Stimulated activated CD4-positive, alpha-beta T cell treated with anti-CD3 and anti-CD28 coated beads, TNF-alpha, amount 100 ng/mL, for 1 hour (primary cell): ENCODE measurements at places on chromosomes 11 and 22.

DNA sequence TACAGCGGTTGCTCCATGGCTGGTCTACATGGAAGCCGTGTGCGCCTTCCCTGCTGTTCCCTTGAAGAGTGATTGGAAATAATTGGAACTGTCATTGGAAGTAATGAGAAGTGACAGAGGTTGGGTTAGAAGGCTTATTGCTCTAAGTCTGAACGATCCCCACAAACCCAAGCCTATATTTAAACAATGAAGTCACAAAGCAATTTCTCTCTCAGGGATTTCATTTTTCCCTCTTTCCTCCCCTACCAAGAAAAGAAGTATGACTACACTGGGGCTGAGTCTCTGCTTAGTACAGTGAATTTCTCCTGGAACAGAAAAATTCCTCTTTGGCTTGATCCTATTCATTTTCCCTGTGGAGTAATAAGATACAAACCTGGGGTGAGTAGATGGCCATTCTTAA, 7.8 kb downstream of the CLMP start:
- DNase-seq, result no peak

GRCh38 chr11:61912530-61912898, 4.9 kb downstream of the RAB3IL1 start:
- DNase-seq, result no peak

DNA sequence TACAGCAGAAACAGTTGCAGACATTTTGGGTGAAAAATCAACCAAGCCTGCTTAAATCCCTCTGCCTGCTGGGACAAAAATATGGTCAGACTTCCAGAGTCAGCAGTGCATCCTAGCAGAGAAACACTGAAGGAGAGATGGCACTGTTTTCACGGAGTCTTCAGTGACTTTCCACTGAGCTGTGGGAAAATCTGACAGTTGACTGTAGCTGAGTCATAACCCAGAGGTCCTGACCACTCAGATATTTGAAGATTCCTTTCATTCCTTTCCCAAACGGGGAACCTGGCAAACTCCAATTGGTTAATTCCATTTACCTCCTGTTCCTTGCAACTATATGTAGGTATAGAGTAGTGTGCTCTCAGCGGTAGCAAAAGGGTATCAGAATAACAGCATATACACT, 20.9 kb upstream of the UPB1 start:
- no peak for DNase-seq

DNA sequence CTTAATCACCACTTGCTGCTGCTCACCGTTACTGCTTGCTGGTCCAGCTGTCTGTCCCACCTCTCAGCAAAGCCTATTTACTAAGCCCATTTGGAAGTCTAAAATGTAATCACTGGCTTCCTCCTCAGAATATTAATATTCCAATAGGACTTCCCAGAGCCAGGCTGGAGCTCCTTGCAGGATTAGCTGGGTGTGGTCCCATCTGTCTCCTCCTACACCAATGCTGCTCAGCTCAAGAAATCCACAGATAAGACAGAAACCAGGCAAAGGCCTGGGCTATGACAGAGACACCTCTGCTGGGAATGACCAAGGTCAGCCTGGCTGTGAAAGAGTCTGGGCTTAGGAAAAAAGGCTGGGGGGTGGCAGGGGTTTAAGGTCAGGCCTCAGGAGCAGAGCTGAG, 317.8 kb downstream of the BUD13 start:
- no peak for DNase-seq

GRCh38 chr22:49735411-49735900, 92.2 kb downstream of the BRD1 start:
- DNase-seq, result no peak

DNA sequence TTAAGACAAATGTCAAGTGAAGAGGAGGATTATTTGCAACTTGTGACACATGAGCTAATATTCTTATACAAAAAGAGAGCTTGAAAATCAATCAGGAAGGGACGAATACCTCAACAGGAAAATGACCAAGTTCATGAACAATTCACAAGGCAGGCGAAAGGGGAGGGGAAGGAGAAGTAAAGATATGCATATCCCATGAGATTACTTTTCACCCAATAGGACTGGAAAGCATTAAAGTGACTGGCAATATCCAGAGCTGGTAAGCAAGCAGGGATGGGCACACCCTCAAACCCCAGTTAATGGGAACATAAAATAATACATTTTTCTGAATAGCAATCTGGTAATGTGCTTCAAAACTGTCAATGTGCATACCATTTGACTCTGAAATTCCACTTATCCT, 129.5 kb downstream of the SLC1A2 start:
- no peak for DNase-seq

DNA sequence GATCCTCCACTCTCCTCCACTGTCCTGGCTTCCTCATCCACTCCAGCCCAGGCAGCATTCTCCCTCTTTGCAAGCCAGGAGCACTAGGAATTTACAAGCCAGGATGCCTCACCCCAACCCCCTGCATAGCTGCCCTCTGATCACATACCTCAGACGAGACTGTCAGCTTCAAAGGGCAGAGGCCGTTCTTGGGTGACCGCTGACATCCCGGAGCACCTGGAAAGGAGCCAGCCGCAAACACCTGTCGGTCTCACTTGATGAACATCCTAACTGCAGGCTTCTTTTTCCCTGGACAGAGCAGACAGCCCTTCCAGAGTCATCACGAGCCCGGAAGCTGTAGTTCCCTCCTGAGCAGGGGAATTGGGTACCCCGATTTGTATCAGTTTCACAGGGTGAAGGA, 451.3 kb upstream of the B3GAT1 start:
- no peak for DNase-seq

DNA sequence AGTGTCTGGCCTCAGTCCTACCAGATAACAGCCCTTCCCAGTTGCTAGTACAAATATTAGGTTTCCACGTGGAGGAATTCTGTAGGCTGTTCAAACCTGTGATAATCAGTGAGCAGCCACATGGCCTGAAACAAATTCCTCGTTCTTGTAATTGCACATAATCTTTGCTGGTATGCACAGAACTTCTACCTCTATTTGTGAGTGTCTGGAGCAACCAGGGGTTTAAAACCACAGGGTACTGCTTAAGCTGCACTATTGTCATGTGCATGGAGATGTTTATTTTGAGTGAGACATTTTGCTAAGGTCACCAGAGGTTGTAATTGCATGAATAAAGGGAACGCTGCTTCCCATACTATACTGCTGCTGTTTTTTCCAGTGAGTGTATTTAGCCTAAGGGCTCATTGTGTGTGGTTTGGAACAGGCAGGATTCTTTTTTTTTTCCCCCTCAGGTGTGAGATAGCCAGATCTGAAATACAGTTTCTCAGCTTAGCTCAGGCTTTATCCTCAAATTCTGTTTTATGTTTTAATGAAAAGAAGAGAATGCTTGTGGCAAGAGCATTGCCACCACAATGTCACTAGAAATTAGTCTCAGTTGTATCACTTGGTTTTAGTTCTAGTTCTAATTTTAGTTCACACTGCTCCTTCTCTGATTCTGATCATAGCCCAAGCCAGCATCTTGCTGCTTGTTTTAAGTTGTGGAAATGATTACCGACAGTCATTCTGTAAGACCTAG, 60.5 kb downstream of the CYB5R2 start:
- DNase-seq, result no peak

GRCh38 chr11:79189055-79189454, 251.8 kb downstream of the TENM4 start:
- DNase-seq, result no peak

DNA sequence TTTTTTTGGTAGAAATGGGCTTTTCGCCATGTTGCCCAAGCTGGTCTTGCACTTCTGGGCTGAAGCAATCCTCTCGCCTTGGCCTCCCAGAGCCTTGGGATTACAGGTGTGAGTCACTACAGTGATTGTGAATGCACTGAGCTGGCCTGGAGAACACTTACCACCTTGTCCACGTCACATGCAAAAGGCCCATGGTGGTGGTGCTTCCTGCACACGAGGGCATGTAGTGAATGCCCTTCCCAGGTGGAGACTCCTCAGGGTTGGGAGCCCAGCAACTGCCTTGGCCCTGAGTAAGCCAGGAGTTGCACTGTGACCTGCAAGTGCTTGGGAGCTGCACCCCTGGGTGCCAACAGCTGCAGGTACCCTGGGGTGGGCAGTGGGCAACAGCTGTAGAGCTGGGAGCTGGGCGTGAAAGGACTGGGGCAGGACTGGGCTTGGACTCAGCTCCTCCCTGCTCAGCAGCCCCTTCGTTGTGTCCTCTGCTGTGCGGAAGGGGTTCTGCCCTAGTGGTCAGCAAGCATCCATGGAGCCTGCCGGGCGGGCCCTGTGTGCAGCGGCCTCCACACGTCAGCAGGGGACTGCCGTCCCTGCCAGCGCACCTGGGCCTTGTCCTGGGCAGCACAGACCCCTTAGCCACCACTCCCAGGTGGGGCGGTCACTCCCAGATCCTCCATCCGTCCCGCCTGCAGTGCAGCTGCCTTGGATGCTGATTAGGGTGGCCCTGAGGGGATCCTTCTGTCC, 9.3 kb upstream of the ADORA2A start:
- no peak for DNase-seq

- DNase-seq, result no peak
Observed at GRCh38 chr11:81007046-81007445, 1566.2 kb upstream of the TENM4 start.

DNA sequence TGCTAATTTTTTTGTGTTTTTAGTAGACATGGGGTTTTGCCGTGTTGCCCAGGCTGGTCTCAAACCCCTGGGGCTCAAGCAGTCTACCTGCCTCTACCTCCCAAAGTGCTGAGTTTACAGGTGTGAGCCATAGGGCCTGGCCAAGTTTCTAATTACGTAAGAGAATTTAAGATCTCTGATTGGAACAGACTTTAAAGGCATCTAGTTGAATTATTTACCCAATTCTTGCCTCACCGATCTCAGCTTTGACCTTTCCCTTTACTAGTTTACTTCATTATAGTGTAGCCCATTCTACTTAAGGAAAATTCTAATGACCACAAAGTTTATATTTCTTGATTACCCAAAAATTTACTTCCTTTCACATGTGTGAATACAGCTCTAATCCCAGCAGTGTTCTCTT, 81.6 kb downstream of the YAP1 start:
- no peak for DNase-seq

- no peak for DNase-seq
Observed at GRCh38 chr11:17839450-17839849, 104.9 kb downstream of the KCNC1 start.

GRCh38 chr11:7571640-7572000, 57.8 kb downstream of the PPFIBP2 start:
- no peak for DNase-seq

DNA sequence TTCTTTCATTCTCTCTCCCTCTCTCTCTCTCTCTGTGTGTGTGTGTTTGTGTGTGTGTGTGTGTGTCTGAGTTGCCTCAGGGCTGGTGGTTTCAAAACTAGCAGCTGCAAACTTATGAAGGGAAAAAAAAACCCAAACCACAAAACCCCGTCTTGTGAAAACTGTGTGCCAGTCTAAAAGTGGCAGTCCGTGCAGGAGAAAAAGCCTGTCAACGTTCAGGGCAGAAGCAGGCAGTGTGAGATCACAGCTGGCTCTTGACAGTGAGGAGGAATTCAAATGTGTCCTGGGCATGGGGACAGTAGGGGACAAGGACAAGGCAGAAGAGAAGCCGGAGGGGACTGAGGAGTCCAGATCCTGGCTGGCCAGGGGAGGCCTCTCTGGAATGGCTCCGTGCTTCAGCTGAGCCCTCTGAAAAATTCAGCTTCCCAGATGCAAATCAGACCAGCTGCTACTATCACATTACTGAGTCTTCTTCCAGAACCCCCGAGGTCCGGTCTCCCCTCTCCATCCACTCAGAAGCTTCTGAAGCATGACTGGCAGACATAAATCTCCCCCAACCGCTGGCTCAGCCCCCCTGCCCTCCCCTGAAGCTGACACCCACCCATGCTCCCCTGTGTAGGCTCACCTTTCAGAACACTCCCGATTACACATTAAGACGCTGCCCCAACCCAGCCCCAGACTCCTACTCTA, 31.9 kb downstream of the FLI1 start:
- DNase-seq, result no peak

DNA sequence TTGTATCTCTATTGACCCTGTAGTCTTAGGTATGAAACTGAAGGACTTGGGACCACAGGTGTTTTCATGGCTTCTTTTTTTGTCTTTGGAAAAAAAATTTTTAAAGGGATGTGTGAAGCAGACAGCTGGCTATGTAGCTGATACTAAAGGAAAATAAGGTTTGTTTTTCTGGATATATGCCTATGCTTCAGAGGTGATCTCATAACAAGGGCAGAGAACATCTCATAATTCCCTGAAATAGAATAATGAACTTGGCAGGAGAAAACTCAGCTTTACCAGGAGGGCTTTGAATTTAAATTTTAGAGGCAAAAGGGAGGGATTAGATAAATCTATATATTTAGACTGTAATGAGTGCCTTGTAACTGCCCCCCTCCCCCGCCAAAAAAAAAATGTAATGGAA, 714.9 kb downstream of the OPCML start:
- no peak for DNase-seq

GRCh38 chr11:119149018-119149785, at the start of gene ABCG4:
ABCG4 (plus strand) TSS chr11:119149052; CDS start chr11:119149966, 914 bp downstream.
- no peak for DNase-seq

GRCh38 chr11:30282289-30282631, 40.6 kb upstream of the ARL14EP start:
- DNase-seq, result no peak

GRCh38 chr11:2963761-2964160, 28.4 kb downstream of the NAP1L4 start:
- DNase-seq, result no peak

- DNase-seq, result no peak
Observed at GRCh38 chr11:98183034-98183433, 837.7 kb upstream of the CNTN5 start.

- no peak for DNase-seq
Observed at GRCh38 chr11:112231952-112232351, 5.7 kb downstream of the PTS start.

GRCh38 chr11:73961321-73961720, 10.5 kb downstream of the DNAJB13 start:
- no peak for DNase-seq

GRCh38 chr11:45097721-45098493, 48.5 kb upstream of the PRDM11 start:
- DNase-seq, result no peak

GRCh38 chr22:22380098-22381030, 128.2 kb downstream of the ZNF280B start:
- no peak for DNase-seq

- DNase-seq, result no peak
Observed at GRCh38 chr11:132439711-132440255, 1069.4 kb downstream of the NTM start.

DNA sequence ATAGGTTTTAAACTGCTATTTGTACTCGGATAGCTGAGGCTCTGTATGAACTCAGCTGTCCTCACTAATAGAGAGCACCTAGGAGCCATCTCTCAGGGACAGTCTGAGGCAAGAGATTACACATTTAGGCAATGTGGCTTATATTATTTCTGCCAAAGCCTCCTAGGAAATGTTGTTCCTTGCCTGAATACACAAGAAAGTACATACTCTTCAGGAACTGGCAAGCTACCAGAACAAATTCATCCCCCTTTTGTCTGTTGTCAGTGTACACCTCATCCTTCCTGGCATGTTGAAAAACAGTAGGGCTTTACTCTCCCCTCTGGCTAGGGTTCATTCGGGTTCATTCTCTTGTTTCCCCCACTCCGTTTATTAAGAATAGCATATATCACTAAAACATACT, 615.9 kb upstream of the FAT3 start:
- DNase-seq, result no peak

- DNase-seq, result no peak
Observed at GRCh38 chr22:32311551-32312071, 46.1 kb upstream of the RFPL3 start.

GRCh38 chr11:14230407-14230806, 128.6 kb downstream of the RRAS2 start:
- DNase-seq, result no peak
